Activated naive CD4-positive, alpha-beta T cell treated with anti-CD3 and anti-CD28 coated beads, Interleukin-2, amount 10 ng/mL, durations not matched to agents 7 days and 5 days (primary cell): ENCODE measurements at places on chromosomes 12 and 14.

DNA sequence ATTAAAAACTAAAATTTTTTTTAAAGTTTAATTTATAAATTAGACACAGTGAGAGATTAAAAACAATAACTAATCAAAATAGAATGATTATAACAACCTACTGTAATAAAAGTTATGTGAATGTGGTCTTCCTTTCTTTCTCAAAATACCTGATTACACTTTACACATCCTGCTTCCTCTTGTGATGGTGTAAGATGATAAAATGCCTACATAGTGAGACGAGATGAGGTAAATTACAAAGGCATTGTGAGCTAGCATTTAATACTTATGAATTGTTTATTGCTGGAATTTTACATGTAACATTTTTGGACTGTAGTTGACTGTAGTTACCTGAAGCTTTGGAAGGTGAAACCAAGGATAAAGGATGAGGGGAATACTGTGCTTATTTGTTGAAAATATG lies 94.2 kb upstream of the CLEC14A start:
- no peaks in the 10 kb centered on the region for H3K4me1 ChIP-seq
- no peak overlapping the region for H3K27ac ChIP-seq
- H3K36me3 ChIP-seq = no peaks in the 10 kb centered on the region
- H3K4me3 ChIP-seq = no peak overlapping the region
- no peaks in the 10 kb centered on the region for H3K27me3 ChIP-seq

DNA sequence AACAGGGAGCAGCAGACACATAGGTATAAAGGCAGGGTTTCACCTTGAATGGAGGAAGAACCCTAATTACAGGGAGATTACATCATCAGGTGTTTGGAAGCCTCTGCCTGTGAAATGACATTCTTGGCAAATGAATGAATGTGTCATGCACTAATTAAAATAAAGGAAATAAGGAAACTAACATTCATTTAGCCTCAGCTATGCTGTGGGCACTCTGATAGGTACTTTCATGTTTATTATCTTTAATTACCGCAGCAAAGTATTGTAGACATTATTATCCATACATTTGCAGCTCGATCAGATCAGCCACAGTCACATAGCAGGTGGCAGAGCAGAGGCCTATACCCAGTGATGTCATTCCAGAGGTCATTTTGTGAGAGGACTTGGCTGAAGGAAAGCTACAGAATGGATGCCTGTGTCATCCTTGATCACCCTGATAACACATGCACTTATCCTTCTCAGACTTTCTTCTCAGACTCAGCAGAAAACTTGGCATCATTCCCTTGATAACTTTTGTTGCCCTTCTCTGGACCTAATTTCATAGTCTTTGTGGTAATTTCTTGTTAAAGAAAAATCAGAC lies 18.4 kb downstream of the ZNF664 start:
- DNase-seq = no peak
- H3K4me3 ChIP-seq = no peak overlapping the region
- peaks cover 26% of the 10 kb centered on the region for H3K36me3 ChIP-seq
- no peak overlapping the region for H3K27ac ChIP-seq
- H3K27me3 ChIP-seq = no peaks in the 10 kb centered on the region
- peaks cover 20% of the 10 kb centered on the region for H3K4me1 ChIP-seq

DNA sequence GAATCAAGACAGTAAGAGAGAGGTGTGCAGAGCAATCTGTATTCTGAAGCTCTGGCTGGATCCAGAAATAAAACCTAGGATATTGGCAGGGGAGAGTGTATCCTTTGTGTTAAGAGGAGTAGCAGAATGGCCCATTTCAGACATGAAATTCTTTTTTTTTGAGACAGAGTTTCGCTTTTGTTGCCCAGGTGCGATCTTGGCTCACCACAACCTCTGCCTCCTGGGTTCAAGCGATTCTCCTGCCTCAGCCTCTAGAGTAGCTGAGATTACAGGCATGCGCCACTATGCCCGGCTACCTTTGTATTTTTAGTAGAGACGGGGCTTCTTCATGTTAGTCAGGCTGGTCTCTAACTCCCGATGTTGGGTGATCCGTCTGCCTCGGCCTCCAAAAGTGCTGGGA lies 6.1 kb upstream of the SRGAP1 start:
- H3K27me3 ChIP-seq = peaks cover 27% of the 10 kb centered on the region
- peaks cover 3% of the 10 kb centered on the region for H3K4me1 ChIP-seq
- no peaks in the 10 kb centered on the region for H3K36me3 ChIP-seq
- no peak overlapping the region for H3K27ac ChIP-seq

- no peak overlapping the region for H3K27ac ChIP-seq
- no peak for DNase-seq
- H3K36me3 ChIP-seq = no peaks in the 10 kb centered on the region
- no peaks in the 10 kb centered on the region for H3K4me1 ChIP-seq
- H3K27me3 ChIP-seq = no peaks in the 10 kb centered on the region
- no peak overlapping the region for H3K4me3 ChIP-seq
Measured at GRCh38 chr14:80150301-80150700, 61.0 kb downstream of the DIO2 start.

GRCh38 chr12:54044425-54045103 lies 9.1 kb upstream of the HOXC4 start:
- H3K27ac ChIP-seq = no peak overlapping the region
- DNase-seq = no peak
- peaks cover 21% of the 10 kb centered on the region for H3K4me1 ChIP-seq

DNA sequence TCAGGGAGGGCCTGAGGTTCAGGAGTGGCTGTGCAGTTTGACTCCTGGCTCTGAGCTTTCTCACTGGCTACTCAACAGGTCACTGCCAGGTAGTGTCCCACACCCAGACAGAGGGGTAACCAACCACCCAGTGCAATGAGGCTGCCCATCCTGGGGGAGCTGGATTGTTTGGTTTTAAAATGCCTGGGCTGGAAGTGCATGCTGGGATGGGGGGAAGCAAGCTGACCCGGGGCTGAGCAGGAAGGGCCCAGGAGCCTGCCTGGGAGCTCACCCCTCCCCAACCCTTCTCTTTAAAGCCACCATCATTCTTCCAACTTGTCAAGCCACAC lies 12.6 kb upstream of the ABHD12B start:
- DNase-seq = no peak
- H3K36me3 ChIP-seq = no peaks in the 10 kb centered on the region
- H3K27ac ChIP-seq = peak overlapping the region; percentile 3

DNA sequence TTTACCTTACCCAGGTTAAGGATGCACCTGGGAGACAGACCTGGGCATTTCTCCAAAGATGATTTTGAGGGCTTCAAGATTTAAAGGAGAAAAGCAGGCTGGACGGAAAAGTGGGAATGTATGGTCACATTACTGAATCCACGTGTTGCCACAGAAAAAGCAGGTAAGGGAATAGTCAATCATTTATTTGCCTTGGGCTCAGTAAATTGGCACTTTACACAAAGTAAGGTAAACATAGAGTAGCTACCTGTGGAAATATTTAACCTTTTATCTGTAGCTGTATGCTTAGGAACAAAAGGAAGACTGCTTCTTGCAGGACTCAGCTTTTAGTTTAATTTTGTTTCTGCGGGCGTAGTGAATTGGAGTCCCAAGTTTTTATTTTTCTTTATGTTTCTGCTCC lies 153.3 kb downstream of the SLCO1B3 start:
- no peak for DNase-seq
- no peak overlapping the region for H3K27ac ChIP-seq
- no peaks in the 10 kb centered on the region for H3K4me1 ChIP-seq
- no peak overlapping the region for H3K4me3 ChIP-seq
- H3K36me3 ChIP-seq = no peaks in the 10 kb centered on the region

DNA sequence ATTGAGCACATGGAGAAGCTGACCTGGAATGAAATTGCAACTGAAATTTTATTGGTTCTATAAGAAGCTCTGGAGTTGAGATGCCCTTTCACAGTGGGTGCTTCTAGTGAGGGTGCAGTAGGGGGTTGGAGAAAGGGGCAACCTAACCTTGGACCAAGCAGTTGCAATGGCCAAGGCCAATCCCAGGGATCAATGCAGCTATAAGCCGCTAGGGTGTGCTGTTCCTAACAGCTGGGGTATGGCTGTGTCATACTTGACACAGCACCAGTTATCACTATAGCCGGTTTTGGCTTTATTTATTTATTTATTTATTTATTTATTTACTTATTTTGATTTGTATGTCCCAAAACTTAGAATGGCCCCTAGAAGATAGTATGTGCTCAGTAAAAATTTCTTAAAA lies 505.9 kb downstream of the FLRT2 start:
- no peak overlapping the region for H3K27ac ChIP-seq
- H3K36me3 ChIP-seq = no peaks in the 10 kb centered on the region
- H3K4me3 ChIP-seq = no peak overlapping the region
- DNase-seq = peak; percentile 20

DNA sequence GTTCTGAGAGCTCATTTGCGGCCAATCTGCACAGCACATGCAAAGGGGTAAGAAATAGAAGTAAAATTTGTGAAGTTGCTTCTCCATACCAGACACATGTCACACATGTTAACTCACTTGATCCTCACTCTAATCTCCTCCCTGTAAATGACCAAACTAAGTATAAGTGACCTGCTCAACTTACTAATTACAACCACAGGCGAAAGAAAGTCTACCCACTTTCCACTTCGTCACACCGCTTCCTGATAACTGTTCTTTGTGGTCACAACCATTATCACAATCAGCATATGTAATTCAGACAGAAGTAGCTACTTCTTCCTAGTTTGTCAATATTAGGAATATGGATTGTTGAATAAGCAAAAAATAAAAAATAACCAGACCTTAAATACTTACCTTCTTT lies 293.7 kb upstream of the CLEC14A start:
- no peak overlapping the region for H3K4me3 ChIP-seq
- DNase-seq = no peak
- no peaks in the 10 kb centered on the region for H3K36me3 ChIP-seq
- H3K27me3 ChIP-seq = no peaks in the 10 kb centered on the region
- H3K27ac ChIP-seq = no peak overlapping the region
- H3K4me1 ChIP-seq = no peaks in the 10 kb centered on the region

- no peaks in the 10 kb centered on the region for H3K36me3 ChIP-seq
- no peak for DNase-seq
- H3K27me3 ChIP-seq = peaks cover 28% of the 10 kb centered on the region
- peaks cover 7% of the 10 kb centered on the region for H3K4me1 ChIP-seq
Measured at GRCh38 chr14:68658943-68659931, 133.6 kb downstream of the ZFP36L1 start.

DNA sequence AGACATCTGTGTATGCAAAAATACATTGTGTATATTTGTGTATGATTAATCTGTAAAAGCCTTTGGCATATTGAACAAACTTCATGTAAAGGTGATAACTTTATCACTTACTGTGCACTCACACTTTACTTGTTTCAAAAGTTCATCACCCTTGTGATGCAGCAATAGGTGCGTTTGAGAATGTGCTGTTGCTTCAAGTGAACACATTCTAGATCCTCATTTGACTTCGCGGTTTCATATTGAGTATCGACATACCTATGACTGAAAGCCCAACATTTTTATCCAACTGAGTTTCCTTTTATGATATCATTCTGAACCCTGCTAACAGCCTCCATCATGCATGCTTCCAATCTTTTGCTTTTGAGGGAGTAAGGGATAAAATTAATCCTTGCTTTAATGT lies 1086.9 kb downstream of the TMEM121 start:
- no peak for DNase-seq
- H3K4me3 ChIP-seq = no peak overlapping the region

DNA sequence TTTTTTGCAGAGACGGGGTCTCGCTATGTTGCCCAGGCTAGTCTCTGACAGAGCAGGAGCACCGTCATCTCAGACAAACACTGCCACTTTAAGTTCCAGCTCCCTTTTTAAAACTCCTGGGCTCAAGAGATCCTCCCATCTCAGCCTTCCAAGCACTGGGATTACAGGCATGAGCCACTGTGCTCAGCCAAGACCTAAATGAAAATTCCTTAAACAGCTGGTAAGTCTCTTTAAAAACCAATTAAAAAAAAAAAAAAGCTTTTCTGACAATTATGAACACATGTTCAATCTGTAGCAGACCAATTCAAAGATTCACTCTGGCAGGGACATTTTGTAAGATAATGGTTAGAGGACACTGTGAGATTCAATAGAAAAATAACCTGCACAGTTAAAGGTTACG lies 77.8 kb downstream of the HECTD4 start:
- DNase-seq = no peak
- H3K27ac ChIP-seq = no peak overlapping the region
- peaks cover 24% of the 10 kb centered on the region for H3K36me3 ChIP-seq
- H3K4me1 ChIP-seq = peaks cover 7% of the 10 kb centered on the region
- H3K27me3 ChIP-seq = no peaks in the 10 kb centered on the region
- no peak overlapping the region for H3K4me3 ChIP-seq

GRCh38 chr14:64115401-64115800 lies 178.8 kb downstream of the ESR2 start:
- H3K36me3 ChIP-seq = peaks cover 63% of the 10 kb centered on the region
- peaks cover 10% of the 10 kb centered on the region for H3K4me1 ChIP-seq
- H3K4me3 ChIP-seq = no peak overlapping the region

- no peak for DNase-seq
- no peak overlapping the region for H3K4me3 ChIP-seq
- no peak overlapping the region for H3K27ac ChIP-seq
- no peaks in the 10 kb centered on the region for H3K27me3 ChIP-seq
- no peaks in the 10 kb centered on the region for H3K4me1 ChIP-seq
- H3K36me3 ChIP-seq = no peaks in the 10 kb centered on the region
Measured at GRCh38 chr14:87443787-87444186, 549.2 kb downstream of the GALC start.

GRCh38 chr14:101839661-101840060 lies 78.2 kb downstream of the PPP2R5C start:
- no peak for DNase-seq
- H3K36me3 ChIP-seq = peaks cover 51% of the 10 kb centered on the region
- H3K27me3 ChIP-seq = no peaks in the 10 kb centered on the region

- no peak for DNase-seq
- no peaks in the 10 kb centered on the region for H3K27me3 ChIP-seq
Measured at GRCh38 chr12:92272061-92272964, 126.7 kb upstream of the BTG1 start.

DNA sequence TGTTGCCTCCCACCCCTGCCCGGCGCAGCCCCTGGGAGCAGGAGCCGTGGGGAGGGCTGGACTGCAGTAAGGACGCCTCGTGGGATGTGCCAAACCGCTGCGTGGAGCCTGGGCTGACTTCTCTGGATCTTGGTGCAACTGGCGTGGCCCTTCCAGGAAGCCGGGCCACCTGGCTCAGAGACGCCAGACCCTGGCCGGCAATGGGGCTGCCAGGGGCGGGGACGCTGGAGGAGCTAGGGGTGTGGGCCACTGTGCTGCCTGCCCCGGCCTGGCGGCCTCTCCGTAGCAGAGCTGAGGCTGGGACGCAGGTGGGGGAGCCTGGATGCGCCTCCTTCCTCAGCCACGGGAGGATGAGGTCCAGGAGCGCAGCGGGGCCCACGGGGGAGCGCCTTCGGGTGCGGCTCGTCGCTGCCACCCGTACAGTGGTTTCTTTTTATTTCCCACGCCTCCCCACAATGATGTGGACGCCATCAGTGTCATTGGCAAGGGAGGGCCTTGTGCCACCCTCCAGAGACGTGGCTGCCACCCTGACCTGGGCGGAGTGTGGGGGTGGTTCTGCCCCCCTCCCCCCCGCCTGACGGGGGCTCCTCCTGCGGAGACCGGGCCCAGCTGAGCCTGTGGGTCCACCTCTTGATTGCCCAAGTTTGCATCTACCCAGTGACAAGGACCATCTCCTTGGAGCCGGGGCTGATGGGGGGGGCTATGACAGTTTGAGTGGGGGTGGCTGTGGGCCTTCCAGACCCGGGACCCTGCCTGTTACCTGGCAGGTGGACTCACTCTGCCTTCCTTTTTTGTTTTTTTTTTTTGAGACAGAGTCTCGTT lies 11.3 kb downstream of the DDX51 start:
- H3K27me3 ChIP-seq = no peaks in the 10 kb centered on the region
- H3K27ac ChIP-seq = no peak overlapping the region
- DNase-seq = no peak
- no peaks in the 10 kb centered on the region for H3K4me1 ChIP-seq
- no peak overlapping the region for H3K4me3 ChIP-seq

- H3K36me3 ChIP-seq = no peaks in the 10 kb centered on the region
- no peak overlapping the region for H3K27ac ChIP-seq
- no peak overlapping the region for H3K4me3 ChIP-seq
- H3K27me3 ChIP-seq = peaks cover 51% of the 10 kb centered on the region
- no peak for DNase-seq
Measured at GRCh38 chr14:25052385-25052784, 2.4 kb upstream of the STXBP6 start.
